Stimulated activated CD4-positive, alpha-beta T cell treated with anti-CD3 and anti-CD28 coated beads, TNF-alpha, amount 100 ng/mL, for 48 hours (primary cell): ENCODE measurements at places on chromosomes 4 and X.

DNA sequence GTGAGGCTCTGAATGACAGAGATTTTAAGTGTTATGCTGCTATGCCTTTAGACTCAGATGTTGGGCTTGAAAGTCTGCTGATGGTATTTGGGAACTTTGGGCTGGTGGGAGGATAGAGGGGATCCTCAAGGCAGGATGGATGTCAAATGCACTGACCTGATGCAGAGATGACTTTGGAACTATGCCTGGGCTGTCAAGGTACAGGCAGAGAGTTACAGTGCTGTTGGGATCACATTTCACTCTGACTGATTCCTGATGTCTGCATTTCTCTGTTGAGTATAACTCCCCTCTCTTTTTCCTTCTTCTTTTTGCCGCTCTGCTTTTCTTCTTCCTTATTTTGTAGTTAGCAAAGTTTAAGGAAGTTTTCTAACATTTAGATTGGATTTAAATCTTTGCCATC lies 271.8 kb upstream of the ARX start:
- DNase-seq: no peak

DNA sequence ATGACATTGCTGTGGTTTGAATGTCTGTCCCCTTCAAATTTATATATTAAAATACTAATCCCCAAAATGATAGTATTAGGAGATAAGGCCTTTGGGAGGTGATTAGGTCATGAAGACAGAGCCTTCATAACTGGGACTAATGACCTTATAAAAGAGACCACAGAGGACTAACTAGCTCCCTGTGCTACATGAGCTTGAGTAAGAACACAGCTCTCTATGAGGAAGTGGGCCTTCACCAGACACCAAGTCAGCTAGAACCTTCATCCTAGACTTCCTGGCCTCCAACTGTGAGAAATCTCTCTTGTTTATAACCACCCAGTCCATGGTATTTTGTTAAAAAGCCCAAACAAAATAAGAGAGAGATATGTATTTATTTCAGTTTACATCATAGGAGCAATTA lies 242.2 kb upstream of the CTSO start:
- no peak for DNase-seq

GRCh38 chrX:151042842-151043241 lies 59.7 kb downstream of the HMGB3 start:
- no peak for DNase-seq

DNA sequence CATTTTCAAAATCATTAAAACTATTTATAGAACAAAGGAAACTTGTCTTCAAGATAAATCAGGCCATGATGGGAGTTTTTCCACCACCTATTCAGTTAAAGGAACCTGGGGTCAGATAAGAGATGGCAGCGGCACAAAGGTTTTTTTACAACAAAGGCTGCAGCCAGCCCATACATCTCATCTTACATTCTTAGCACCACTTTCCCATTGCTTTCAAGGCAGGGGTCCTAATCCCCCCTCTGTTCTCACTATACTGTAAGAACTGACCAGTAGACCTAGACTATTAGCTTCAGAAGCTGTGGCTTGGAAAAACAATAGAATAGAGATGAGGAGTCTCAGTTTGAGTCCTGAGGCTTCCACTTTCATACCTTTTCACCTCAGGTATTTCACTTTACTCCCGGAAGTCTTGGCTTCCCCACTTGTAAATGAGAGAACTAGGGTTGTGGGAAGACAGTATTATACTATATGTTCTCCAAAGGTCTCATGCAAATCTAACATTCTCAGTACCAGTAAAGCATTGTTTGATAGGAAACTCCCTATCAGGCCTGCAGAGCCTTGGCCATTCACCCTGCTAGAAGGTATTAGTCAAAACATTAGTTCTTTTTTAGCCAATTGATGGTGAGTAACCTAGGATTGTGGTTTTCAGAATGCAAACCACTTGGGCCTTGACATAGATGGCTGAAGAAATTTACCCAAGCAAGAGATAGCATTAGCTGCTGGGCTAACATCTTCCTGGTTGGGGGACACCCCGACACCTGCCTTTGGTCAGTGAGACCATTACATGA lies 182.9 kb upstream of the PBDC1 start:
- DNase-seq: no peak

- DNase-seq: no peak
Observed at GRCh38 chr4:112753333-112753732, 116.4 kb downstream of the LARP7 start.

GRCh38 chr4:7422151-7422897 lies 12.4 kb downstream of the PSAPL1 start:
- no peak for DNase-seq

DNA sequence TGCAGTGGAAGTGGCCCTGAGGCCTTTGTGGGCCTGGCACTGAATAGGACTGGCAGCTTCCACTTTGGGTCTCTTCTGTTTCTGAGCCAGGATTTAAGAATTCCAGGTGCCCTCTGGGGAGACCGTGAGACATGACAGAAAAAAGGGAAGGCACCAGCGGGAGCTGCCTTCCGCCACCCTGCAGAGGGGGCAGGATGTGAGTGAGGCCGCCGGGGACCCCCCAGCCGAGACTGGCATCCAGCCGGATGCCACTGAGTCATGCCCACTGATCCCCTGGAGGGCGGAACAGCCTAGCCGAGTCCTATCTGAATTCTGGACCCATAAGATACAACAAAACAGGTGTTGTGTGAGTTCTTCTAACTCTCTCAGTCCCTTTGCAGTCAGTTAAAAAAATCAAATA lies 41.3 kb downstream of the C4orf50 start:
- DNase-seq: no peak

DNA sequence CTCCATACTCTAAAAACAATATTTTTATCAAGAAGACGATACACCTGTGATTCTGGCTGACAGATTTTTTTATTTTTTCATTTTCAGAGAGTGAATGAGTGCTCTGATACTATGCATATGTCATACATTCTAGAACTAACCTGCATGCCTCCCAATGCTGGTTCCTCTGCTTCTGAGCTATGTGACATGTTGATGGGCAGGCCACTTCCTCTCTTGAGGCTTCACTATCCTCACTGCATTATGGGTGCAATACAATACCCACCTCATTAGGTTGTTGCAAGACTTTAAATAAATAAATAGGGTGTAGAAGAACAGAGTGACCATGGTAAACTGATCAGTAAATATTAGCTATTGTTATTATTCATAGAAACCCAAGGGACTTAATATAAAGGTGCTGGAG lies 408.3 kb downstream of the HNRNPD start:
- DNase-seq: no peak
